Myometrial cell (primary cell): ENCODE measurements at places on chromosomes 4 and X. TPM values are rescaled to one million over a fixed set of nuclear protein-coding genes. Genes with fewer than 3 reads are reported as not detected.

The SPIN3 gene
- 1.2 and 4.4 TPM in 2 replicates for total RNA-seq

The COX7B2 gene
- total RNA-seq: not detected in 2 replicates

The FHIP1A gene
- total RNA-seq: under 0.01 and 0.53 TPM in 2 replicates

The SLC25A14 gene
- 3.7 and 21.6 TPM in 2 replicates for total RNA-seq

The TMPRSS11B gene
- total RNA-seq: not detected in 2 replicates

The NONO gene
- 307 and 375 TPM in 2 replicates for total RNA-seq

The VSIG1 gene
- 0.35 TPM in 1 of 2 replicates, not detected in the other for total RNA-seq

The CXorf49 gene
- total RNA-seq: not detected in 2 replicates

The KLKB1 gene
- not detected in 2 replicates for total RNA-seq

The C4orf54 gene
- not detected in 2 replicates for total RNA-seq

The NRK gene
- 1.2 TPM in 2 replicates for total RNA-seq

The LDB2 gene
- total RNA-seq: 9.0 and 12.4 TPM in 2 replicates

The RBMXL3 gene
- total RNA-seq: not detected in 2 replicates

The CD99L2 gene
- 76.4 and 92.5 TPM in 2 replicates for total RNA-seq

The CTAG1A gene
- not detected in 2 replicates for total RNA-seq

The DOK7 gene
- not detected in 2 replicates for total RNA-seq

The GBA3 gene
- total RNA-seq: not detected in 2 replicates

The GEMIN8 gene
- total RNA-seq: 27.1 and 58.5 TPM in 2 replicates

The MAGEA8 gene
- total RNA-seq: not detected in 2 replicates

The PASD1 gene
- not detected in 2 replicates for total RNA-seq

The VSIG4 gene
- total RNA-seq: not detected in 2 replicates

The ABCE1 gene
- 125 and 128 TPM in 2 replicates for total RNA-seq

The RTL3 gene
- total RNA-seq: under 0.01 and 0.89 TPM in 2 replicates

The KCND1 gene
- total RNA-seq: 1.4 and 2.0 TPM in 2 replicates

The AFF2 gene
- not detected in 2 replicates for total RNA-seq

The P2RY8 gene
- total RNA-seq: not detected in 2 replicates

The IL3RA gene
- total RNA-seq: not detected in 2 replicates

The CDS1 gene
- total RNA-seq: 0.18 TPM in 1 of 2 replicates, not detected in the other

The NLGN4X gene
- not detected in 2 replicates for total RNA-seq

The EFHC2 gene
- total RNA-seq: 0.71 and 1.2 TPM in 2 replicates

The GAGE12J gene
- total RNA-seq: not detected in 2 replicates

The UGT2A1 gene
- total RNA-seq: not detected in 2 replicates

The MTCP1 gene
- total RNA-seq: 0.86 and 1.4 TPM in 2 replicates

The SMIM20 gene
- total RNA-seq: 36.9 and 37.5 TPM in 2 replicates

The NKX3-2 gene
- total RNA-seq: 0.29 TPM in 1 of 2 replicates, not detected in the other

The HSD17B10 gene
- total RNA-seq: 72.7 and 92.3 TPM in 2 replicates

The CT83 gene
- total RNA-seq: not detected in 2 replicates

The CLCN3 gene
- total RNA-seq: 30.0 and 50.0 TPM in 2 replicates
